ENCODE measurements at places on chromosomes 1 and 21.
A peak's percentile ranks its signal among the peaks of the same experiment; 100 is the strongest.

DNA sequence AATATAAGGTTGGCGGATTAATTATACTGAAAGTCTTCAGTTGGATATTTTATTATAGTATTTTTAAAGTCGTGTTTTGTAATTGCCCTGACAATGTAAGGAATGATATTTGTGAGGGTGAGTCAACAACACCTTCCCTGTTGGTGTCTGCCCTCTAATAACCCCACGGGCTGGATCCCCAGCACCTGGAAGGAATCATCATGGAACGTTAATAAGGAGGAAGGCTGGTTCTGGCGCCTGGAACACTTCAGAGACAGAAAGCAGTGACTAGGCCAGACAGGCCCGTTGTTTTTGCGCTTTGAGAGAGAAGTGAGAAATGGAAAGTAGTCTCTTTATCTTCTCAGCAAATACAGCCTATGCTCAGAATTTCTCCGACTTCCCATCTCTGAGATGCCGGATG is 31.6 kb downstream of the TEX35 start:
- no peak for DNase-seq

DNA sequence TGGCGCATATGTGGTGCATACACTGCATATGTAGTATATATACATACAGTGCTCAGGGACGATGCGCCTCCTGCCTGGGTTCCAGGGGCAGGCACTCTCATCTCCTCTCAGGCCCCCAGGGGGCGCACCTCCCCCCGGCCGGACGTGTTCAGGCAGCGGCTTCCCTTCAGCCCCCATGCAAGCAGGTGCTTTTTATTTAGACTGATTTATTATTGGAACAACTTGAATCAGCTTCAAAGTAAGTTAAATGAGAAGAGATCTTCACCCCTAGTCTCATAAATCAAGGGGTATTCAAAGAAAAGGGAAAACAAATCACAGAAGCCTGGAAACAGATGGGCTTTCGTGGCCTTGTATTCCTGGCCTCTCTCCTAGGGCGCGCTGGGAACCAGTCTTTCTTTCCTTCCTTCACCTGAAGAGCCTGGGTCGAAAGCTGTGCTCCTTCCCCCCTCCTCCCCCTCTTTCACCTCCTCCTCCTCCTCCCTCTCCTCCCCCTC is 64.6 kb downstream of the UBIAD1 start:
- DNase-seq: peak; percentile 36

- no peak for DNase-seq
Observed at GRCh38 chr1:119655154-119655553, 7.1 kb upstream of the ZNF697 start.

DNA sequence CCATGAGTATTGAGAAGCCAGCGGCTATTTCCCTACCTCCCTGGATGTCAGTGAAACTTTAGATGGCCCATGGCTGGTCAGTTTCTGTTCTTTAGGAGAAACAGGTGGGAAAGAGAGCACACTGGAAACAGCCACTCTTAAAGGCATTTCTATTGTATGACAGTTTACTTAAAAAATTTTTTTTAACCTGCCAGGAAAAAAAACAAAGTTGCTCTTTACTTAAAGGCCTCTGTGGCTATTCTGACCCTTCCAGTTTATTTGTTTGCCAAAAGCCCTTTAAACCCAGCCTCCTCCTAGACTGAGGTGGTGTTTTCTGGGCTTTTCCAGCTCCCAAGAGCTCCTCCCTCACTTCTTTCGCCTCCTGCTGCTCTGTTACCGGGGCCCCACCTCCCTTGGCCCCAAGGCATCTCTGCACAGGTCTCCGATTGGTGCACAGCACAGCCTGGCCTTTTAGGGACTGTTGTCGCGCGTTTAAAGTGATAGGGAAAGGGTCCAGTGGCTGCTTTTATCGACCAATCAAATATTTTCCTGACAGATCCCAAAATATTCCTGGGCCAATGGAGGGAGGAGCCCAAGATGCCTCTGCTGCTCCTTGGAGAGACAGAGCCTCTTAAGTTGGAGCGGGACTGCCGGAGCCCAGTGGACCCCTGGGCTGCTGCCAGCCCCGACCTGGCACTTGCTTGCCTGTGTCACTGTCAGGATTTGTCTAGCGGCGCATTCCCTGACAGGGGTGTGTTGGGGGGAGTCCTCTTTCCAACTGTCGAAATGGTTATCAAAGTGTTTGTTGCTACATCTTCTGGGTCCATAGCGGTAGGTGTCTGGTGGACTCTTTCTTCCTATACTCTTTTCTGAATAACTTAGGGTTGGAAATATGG is at the start of gene SH3BGR:
TSS of gene SH3BGR (plus strand) at position 639 of the 875 bp plus-strand sequence. CDS start at position 766, 127 bp downstream.
- no peak for DNase-seq

DNA sequence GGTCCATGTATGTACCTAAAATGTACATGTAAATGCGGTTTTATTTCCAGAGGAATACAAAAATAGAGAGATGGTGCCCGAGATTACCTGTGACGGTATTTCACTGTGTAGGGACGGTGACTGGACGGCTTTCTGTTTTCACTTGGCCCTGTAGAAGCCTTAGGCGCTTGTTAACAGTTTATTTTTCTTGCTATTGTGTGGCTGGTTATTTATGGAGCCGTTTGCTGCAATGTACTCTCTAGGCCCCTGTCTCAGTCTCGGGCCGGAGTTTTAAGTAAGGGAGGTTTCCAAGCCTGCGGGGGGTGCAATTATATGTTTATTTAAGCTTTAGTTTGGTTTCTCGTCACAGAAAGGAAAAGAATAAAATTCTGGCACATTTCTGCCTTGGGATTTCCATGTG is 413 bp downstream of the EFCAB7 start:
- no peak for DNase-seq

DNA sequence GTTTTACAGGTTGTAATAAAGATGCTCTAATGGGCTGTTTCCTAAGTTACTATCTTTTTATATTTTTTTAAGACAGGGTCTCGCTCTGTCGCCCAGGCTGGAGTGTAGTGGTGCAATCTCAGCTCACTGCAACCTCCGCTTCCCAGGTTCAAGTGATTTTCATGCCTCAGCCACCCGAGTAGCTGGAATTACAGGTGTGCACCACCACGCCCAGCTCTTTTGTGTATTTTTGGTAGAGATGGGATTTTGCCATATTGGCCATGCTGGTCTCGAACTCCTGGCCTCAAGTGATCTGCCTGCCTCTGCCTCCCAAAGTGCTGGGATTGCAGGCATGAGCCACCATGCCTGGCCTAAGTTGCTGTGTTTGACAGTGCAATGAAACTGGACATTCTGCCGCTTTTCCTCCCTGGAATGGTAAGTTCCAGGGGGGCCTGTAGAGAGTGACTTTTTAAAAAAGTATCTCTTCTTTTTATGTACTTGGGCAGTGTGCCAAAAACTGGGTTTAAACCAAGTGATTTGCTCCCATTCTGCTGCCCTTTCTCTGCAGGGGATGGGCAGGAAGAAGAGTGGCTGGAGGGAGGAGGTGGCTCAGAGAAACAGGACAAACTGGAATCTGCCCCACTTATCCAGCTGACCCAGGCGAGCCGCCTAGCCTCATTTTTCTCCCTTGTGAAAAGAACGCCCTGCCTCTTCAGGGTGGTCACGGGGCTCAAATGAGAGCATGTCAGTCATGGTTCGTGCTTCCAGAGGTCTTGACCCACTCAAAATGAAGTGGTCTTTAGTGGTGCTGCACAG is 2.3 kb downstream of the SLC37A1 start:
- no peak for DNase-seq

GRCh38 chr1:228961511-228961910 is 226.2 kb downstream of the RHOU start:
- no peak for DNase-seq

GRCh38 chr1:241560146-241560848 is 28.1 kb downstream of the KMO start:
- DNase-seq: no peak

DNA sequence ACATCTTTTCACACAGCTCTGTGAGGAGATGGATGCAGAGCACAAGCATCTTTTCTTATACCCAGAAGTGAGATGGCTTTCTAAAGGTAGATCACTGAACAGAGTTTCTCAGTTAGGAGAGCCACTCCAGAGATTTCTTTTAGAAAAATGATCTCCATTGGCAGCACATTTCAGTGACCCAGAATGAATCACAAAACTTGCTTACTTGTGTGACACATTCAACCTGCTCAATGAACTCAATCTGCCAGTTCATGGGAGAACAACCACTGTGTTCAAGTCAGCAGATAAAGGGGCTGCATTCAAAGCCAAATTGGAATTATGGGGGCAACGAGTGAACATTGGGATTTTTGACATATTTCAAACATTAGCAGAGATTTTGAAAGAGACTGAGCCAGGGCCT is 78.3 kb downstream of the UCHL5 start:
- DNase-seq: no peak

- no peak for DNase-seq
Observed at GRCh38 chr1:167541003-167541402, 12.6 kb downstream of the CREG1 start.

DNA sequence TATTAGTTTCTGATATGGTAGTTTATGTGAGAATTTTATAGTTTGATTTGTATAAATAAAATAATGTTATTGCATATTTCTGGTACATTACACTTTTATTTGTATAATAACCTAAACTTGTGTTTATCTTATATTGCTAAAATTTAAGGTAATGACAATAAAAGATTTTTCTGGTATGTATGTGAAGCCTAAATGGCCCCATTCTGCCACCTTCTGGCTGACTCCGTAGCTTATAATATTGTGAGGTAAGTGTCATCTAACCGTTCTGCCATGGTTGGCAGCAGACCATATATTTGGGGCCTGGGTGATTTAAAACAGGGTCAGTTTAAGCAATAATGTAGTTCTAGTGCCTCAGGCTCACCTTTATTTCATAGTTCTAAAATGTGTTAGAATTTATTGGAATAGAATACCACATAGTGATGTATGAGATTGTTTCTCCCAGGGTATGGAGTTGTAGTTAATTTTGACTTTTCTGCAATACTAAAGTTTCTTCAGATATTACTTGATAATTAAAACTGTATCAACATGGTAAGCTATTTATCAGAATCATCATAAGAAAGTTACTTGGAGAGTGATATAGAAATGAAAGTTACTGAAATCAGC is 21.2 kb upstream of the PRKACB start:
- DNase-seq: no peak

GRCh38 chr1:74426208-74426937 is 86.0 kb downstream of the LRRC53 start:
- no peak for DNase-seq

GRCh38 chr21:46056450-46056903 is 41.4 kb upstream of the COL6A2 start:
- DNase-seq: no peak

DNA sequence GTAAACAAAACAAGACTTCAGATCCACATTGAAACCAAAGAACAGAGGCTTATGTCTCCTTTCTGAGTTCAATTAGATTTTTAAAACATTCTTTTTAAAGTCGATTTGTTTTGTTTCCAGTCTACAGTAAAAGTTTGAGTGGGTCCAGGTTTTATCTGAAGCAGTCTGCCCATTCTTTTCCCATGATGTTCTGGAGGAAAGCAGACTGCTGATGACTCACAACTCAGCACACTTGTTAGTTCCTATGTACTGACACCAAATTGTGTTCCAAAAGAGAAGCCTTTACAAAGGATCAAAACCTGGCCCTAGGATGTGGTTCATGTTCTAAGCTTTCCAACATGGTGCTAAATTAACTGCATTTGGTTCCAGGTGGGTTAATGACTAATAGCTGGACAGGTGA is 11.4 kb upstream of the CCN1 start:
- no peak for DNase-seq

GRCh38 chr1:11502516-11502915 is 23.6 kb downstream of the DISP3 start:
- no peak for DNase-seq

DNA sequence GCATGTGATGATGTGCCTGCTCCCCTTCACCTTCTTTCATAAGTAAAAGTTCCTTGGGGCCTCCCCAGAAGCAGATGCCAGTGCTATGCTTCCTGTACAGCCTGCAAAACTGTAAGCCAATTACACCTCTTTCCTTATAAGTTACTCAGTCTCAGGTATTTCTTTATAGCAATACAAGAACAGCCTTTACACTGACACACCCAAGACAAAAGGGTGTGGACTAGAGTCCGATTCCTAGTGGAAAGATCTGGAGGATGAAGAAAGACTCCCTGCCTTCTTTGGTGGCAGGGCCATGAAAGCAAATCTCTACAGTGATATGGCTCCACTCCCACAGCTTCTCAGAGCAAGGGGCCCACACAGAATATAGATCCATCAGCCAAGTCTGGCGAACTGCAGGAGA is 209.7 kb upstream of the ST6GALNAC5 start:
- DNase-seq: no peak

GRCh38 chr1:181777812-181778211 is 283.7 kb downstream of the ZNF648 start:
- no peak for DNase-seq

GRCh38 chr1:108028841-108029388 is 63.9 kb upstream of the VAV3 start:
- DNase-seq: no peak

DNA sequence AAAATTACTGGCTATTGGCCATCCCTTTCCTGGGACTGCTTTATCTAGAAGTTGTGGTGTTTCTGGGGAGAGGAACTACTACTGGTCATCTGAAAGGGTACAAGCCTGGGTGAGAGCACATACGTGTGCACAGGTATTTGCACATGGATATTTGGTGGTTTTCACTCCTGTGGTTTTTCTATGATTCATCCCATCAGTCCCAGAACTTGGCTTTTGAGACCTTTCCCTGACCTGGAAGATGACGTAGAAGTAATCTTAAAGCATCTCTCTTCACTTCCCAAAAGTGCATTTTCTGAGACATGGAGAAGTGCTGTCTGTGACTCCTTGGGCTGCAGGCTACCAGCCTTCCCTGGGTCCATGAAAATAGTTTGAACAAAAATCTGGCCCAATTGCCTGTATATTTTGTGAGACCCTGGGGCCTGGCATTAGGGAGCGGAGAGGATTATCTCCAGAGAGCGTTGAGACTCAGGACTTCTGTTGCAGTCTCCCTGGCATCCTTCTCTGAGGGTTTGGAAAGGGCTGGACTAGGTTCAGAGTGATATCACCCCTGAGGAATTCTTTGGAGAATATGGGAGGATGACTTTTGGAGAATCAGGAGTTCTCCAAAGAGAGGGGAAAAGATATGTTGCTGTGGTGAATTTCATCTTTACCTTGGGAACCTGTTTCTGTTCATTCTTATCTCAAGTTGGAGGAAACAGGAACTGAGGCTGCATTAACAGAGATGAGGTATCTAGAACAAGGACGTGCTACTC is 130.8 kb downstream of the NOS1AP start:
- no peak for DNase-seq

GRCh38 chr1:10734375-10734774 is 62.1 kb downstream of the CASZ1 start:
- no peak for DNase-seq
